ENCODE measurements at places on chromosomes 5 and 9.
A peak's percentile ranks its signal among the peaks of the same experiment; 100 is the strongest.

DNA sequence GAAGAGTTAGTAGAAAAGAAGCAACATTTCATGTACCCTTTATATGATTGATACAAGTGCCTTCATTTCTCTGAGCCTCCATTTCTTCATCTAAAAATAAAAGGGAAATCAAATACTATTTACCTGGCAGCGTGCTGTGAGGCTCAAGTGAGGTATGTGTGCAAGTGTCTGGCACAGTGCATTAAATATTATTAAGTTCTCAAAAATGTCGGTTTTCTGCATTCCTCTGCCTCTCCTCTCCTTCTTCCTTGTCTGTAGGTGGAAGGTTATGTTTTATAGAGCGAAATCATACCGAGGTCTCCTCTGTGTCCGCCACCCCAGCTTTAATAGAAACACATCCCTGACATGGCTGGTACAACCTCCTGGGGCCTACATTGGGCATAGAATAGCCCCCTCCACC lies 93.0 kb downstream of the FGF18 start:
- no peak for DNase-seq

GRCh38 chr5:32753765-32754164 lies 42.6 kb downstream of the NPR3 start:
- no peak for DNase-seq

GRCh38 chr9:124399968-124400940 lies 15.0 kb downstream of the PSMB7 start:
- DNase-seq = no peak

DNA sequence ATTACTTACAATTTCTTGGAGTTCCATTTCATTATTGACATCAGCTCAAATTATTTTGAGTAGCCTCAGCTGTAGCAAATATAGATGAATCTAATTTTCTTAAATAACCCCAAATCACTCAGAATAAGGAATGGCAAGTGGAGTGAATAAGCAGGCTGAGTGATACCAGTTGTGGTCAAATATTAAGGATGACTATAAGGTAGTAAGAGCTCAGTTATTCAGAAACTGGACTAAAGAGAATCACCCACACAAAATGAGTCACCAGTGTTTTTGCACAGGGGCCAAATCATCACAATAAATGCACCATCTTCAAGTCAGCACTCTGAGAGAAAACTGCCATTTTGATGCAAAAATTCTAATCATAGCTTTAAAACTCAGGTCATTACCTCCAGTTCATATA lies 128.9 kb upstream of the TARS1 start:
- DNase-seq = no peak

GRCh38 chr9:134136118-134136995 lies 475 bp downstream of the WDR5 start:
- DNase-seq = peak; percentile 11

- DNase-seq = no peak
Measured at GRCh38 chr5:91598216-91598615, 215.1 kb upstream of the ARRDC3 start.

DNA sequence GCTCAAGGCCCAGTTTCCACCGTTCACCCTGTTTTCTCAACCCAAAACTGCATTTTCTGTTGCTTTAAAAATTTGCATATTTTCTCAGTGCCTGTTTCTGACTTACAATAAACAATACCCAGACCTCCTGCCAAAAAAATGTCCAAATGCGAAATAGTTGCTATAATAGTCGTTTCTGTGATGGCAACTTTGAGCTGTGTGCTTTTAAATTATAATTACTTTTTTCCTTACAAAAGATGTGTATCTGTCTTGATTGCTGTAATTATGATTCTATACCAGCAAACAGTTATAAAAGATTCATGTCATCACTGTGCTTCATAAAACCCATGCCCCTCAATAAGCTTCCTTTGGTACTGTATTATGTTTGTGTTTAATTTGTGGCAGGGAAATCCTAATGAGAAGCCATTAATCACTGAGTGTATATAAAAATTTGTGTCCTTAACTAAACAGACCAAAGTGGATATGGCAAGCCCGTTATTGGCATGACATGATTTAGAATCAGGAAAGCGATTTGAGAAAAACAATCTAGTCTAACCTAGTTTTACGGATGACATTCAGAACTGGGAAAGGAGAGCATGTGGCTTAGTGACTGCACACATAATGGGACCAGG lies 5.4 kb upstream of the SLC1A3 start:
- no peak for DNase-seq

DNA sequence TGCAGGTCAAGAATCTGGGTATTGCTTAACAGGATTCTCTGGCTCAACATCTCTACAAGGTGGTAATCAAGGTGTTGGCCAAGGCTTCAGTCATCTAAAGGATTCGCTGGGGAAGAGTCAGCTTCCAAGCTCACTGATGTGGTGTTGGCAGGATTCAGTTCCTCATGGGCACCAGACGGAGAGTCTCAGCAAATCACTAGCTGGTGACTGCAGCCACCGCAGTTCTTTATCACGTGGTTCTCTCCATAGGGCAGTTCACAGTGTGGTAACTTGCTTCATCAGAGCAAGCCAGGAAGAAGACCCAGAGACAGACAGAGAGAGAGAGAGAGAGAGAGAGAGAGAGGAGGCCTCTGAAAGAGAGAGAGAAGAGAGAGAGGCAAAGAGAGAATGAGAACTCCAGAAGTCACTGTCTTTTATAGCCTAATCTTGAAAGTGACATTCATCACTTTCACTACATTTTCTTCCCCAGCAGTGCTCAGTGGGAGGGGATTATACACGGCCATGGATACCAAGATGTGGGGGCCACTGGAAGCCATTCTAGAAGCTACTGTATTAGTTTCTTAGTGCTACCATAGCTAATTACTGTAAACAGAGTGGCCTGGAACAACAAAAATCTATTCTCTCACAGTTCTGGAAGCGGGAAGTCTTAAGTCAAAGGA lies 109.2 kb upstream of the SMIM23 start:
- no peak for DNase-seq

- no peak for DNase-seq
Measured at GRCh38 chr5:40616781-40617180, 62.9 kb upstream of the PTGER4 start.

GRCh38 chr5:94672746-94673145 lies 54.3 kb downstream of the SLF1 start:
- no peak for DNase-seq

DNA sequence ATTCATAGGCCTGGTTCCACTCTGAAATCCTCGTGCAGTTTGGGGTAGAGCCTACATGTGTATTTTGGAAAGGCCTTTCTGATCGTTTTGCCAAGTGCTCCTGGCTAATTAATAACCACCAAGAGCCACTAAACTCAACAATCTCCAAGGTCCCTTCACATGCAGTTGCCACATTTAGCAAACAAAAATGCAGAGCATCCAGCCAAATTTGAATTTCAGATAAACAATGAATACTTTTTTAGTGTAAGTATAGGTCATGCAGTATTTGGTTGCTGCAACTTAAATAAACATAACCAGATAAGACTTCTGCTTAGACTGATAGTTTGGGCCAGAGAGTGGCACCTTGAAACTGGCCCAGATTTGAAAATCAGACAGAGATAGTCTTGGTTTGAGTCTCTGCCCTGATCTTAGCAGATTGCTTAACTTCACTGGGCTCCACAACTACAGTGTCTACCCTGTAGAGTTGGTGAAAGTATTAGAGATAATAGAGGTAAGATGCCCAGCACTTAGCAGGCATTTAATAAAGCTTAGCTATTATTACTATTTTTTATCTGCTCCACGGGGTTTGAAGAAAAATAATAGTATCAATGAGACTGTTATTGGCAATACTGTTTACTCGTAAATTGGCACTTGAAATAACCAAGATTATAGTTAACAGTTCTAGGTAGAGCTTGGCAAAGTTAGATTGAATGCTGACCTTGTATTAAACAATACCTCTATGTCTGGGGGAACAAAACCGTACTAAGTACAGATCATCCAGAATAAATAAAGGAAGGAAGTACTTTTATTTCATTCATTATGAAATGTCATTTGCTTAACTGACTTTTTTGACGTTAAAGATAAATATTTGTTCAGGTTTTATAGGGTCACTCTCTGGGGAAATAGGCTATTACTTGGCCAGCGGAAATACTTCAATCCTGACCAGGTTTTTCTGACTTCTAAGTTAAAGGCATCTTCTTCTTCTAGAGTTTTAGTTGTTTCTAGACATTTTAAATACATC lies 274.8 kb downstream of the DOCK8 start:
- DNase-seq = no peak

DNA sequence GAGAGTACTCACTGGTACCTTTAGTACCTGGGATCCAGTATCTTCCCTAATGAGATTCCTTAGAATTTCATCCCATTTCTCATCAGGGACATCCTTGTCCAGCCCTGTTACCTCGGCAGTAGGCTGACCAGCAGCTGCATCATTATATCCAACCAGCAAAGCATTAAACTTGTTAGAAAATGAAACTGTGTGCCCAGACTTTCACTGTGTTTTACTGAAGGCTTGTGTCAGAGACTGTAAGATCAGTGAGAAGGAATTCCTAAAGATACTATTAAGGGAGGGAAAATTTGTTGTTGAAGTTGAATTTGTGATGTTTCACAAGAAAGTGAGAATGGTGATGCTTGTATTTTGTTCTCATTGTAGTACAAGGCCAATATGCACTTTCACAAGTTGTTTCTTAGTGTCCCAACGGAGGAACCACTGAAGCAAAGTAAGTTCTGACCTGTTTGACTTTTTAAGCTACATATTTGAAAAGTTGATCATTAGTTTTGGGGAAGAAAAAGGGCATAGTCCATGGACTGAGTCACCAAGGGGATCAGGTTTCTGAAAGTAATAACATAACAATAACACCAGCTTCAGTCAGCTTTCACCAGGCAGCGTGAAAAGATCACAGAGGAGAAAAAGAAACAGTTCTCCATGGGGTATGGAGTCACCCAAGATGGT lies 48.8 kb downstream of the GRAMD2B start:
- DNase-seq = no peak

DNA sequence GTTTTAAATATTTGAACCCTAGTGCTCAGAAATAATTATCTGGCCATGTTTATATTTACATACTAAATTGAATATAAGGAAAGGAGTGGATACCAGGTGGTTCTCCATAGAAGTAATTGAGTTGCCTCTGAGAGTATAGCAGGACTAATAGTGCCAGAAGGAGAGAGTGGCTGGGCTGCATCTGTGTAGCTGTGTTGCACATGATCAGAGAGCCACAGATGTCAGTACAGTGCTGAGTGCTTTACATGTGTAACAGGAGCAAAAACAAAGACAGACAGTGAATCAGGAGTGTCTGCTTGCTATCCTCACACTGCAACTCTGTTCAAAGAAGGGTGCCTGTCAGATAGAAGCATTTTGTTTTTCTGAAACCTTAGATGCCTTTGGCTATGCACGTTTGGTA lies 353.9 kb upstream of the PAPPA start:
- no peak for DNase-seq

DNA sequence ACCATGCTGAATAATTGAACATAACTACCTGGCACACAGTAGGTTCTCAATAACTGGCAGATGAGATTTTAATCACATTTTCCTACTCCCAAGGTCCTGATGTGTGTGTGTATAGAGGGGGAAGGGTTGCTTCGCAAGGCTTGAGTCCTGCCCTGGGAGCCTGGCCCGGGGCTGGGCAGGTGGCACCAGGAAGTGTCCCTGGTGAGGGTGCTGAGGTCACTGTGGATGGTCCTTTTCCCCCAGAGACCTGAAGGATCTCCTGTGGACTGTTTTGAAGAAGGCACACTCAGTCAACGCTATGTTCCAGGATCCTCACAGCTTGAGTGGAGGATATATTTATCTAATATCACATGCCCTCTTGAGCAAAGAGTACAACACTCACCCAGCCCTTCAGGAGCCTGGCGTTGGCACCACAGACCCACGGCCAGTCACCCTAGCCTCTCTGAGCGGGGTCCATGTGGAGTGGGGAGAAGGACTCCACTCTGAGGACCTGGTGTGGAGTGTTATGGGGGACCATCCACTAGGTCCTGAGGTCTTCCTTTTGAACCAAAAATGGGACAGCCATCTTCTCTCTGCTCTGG lies 177.8 kb downstream of the GABBR2 start:
- no peak for DNase-seq

- no peak for DNase-seq
Measured at GRCh38 chr9:72814083-72814597, 138.7 kb downstream of the ALDH1A1 start.

- DNase-seq = no peak
Measured at GRCh38 chr9:114153761-114154599, 1.4 kb upstream of the COL27A1 start.

- DNase-seq = no peak
Measured at GRCh38 chr5:9957214-9957613, 292.5 kb downstream of the ATPSCKMT start.

DNA sequence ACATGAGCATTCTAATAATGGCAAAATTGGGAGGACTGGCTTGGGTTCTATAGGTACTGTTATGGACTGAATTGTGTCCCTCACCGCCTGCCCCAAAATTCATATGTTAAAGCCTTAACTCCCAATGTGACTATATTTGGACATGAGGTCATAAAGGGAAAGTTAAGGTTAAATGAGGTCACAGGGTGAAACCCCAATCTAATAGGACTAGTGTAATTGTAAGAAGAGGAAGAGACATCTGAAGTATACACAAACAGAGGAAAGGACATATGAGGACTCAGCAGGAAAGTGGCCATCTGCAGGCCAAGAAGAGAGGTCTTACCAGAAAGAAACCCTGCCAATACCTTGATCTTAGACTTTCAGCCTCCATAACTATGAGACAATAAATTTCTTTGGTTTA lies 23.1 kb downstream of the RNF180 start:
- DNase-seq = no peak

- DNase-seq = no peak
Measured at GRCh38 chr5:176466245-176466871, 18.2 kb downstream of the FAF2 start.

- no peak for DNase-seq
Measured at GRCh38 chr5:154776167-154776566, 21.0 kb downstream of the LARP1 start.

GRCh38 chr5:134000696-134001453 lies 3.9 kb downstream of the VDAC1 start:
- DNase-seq = no peak

DNA sequence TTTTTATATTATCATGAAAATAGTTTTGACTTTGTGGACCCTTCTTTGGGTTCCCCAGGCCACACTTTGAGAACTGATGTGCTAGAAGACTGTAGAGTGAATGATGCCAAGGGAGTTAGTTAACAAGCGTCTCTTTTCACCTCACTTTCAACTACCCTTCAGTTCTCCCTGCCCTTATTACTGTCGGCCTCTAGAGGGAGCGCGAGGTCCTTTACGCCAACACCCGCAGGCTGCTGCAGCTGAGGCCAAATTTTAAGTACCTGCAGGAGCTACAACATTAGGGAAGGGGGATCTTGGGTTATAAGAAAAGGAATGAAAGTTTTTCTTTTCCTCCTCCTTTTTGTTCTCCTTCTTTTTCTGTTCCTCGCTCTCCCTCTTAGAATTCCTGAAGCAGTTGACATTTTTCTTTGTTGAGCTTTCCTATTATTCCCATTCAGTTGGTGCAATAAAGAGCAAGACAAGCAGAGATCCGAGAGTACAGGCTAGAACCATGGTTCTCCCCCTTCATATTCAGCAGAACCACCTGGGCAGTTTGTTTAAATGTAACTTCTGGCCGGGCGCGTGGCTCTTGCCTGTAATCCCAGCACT lies 84.0 kb downstream of the ZFAND5 start:
- DNase-seq = peak; percentile 69

Measured in T-cell (primary cell).